ENCODE measurements at places on chromosomes 3 and 15. TPM values are rescaled to one million over a fixed set of nuclear protein-coding genes. Genes with fewer than 3 reads are reported as not detected.

DNA sequence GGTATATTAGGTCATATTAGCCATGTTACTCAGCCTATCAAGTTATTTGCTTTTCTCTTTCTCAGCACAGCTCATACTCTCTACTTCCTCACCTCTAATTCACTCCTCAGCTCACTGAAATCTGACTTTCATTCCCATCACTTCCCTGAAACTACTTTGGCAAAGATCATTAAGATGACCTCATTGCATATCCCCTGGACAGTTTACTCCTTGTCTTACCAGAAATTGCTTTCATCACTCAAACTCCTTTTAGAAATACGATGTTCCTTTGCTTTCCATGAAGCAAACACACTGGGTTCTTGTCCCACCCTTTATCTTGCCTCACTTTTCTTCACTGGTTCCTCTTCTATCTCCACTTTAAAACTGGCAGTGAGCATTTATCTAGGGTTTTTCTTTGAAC, 354.4 kb downstream of the TUSC7 start:
- H3K4me1 ChIP-seq = peaks cover 20% of the 10 kb centered on the region
- H3K27ac ChIP-seq = no peak overlapping the region
- H3K36me3 ChIP-seq = no peaks in the 10 kb centered on the region
- DNase-seq = no peak

The GRM7 gene
- not detected for total RNA-seq

GRCh38 chr15:63324770-63325169, 47.4 kb downstream of the APH1B start:
- no peak overlapping the region for H3K4me3 ChIP-seq
- no peaks in the 10 kb centered on the region for H3K36me3 ChIP-seq
- no peak overlapping the region for H3K27ac ChIP-seq
- H3K4me1 ChIP-seq = no peaks in the 10 kb centered on the region

The CERS3 gene
- total RNA-seq = 0.21 TPM

DNA sequence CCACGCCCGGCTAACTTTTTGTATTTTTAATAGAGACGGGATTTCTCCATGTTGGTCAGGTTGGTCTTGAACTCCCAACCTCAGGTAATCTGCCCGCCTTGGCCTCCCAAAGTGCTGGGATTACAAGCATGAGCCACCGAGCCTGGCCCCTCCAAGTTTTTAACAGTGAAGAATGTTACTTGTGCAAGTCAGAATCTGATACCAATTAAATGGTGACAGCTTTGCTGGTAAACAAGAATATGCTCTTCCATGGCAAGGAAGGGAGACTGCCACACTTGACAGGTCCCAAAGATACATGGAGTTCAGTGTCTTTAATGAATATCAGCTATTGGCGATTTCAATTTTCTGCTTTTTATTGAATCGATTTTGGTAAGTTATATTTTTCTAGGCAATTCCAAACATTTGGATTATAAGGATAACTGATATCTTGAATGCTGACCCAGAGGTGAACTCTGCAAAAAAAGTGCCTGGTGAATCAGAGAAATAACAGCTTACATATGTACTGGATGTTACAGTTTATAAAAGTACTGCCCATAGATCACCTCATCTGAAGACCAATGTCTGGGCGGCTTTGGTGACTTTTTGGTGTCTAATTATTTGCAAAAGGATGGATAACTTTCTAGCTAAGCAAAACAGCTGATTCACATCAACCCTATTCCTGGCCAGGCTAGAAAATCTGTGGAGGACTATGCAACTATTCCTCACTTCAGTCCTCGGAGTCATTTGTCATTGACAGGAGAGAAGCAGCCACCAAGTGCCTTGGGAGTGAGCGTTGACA, 1.2 kb downstream of the PARP16 start:
- H3K4me3 ChIP-seq = peak overlapping the region; percentile 69
- DNase-seq = no peak
- H3K36me3 ChIP-seq = no peaks in the 10 kb centered on the region
- peaks cover 35% of the 10 kb centered on the region for H3K4me1 ChIP-seq

The CHRNA3 gene
- not detected for total RNA-seq
